ENCODE measurements at places on chromosomes 12 and 14.

DNA sequence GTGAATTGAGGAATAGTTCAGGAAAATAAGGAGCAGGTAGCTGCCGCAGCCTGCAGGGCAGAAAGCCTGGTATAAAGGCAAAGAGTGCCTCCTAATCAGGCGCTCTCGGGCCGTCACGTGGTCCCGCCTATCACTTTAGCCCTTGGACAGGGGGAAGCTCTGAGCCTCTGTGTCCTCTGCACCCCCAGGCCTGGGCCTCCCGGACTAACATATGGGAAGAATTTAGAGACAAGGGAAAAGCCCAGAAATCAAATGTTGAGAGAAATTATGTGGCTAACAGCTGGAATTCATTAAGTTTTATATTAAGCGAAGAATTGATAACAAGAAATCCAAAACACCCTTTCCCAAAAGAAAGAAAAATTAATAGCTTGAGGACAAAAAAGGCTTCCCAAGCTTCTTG, 417.7 kb downstream of the ATP23 start:
- DNase-seq = no peak

GRCh38 chr14:20684662-20685456, 499 bp downstream of the RNASE4 start:
- no peak for DNase-seq

GRCh38 chr12:132236129-132236929, 92.1 kb downstream of the NOC4L start:
- DNase-seq = no peak

DNA sequence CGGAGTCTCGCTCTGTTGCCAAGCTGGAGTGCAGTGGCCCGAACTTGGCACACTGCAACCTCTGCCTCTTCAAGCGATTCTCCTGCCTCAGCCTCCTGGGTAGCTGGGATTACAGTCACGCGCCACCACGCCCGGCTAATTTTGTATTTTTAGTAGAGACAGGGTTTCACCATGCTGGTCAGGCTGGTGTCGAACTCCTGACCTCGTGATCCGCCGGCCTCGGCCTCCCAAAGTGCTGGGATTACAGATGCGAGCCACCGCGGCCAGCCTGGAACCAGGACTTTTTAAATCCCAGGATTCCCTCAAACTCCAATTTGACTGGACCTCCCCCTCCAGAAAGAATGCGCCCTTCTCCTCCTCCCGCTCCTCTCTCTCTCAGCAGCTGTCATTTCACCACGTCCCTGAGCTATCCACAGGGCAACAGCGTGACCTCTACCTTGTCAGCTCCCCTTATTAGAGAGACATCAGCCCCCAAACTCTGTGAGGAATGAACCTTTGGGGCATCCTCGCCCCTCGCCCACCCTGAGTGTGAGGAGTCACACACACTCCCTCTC, 2.0 kb downstream of the ESYT1 start:
- DNase-seq = no peak

- DNase-seq = no peak
Measured at GRCh38 chr12:131829356-131829747, 1.2 kb downstream of the MMP17 start.
